ENCODE measurements at places on chromosomes 2 and 18. TPM values are rescaled to one million over a fixed set of nuclear protein-coding genes. Genes with fewer than 3 reads are reported as not detected.

ABCB11 gene
- 1.2 TPM for total RNA-seq

CXCR4 gene
- total RNA-seq: 46.8 TPM

GDF7 gene
- total RNA-seq: 0.23 TPM

CYTIP gene
- 0.92 TPM for total RNA-seq

ASIC4 gene
- 10.4 TPM for total RNA-seq

HOXD1 gene
- total RNA-seq: not detected

EGR4 gene
- total RNA-seq: 0.23 TPM

IL37 gene
- not detected for total RNA-seq

HDLBP gene
- total RNA-seq: 243 TPM

CCDC74B gene
- 9.2 TPM for total RNA-seq

ARL4C gene
- 60.4 TPM for total RNA-seq

ARHGAP25 gene
- total RNA-seq: 2.3 TPM

L3MBTL4 gene
- 19.8 TPM for total RNA-seq

IL36A gene
- not detected for total RNA-seq

FIGN gene
- total RNA-seq: 40.4 TPM

MAP3K19 gene
- total RNA-seq: 9.5 TPM

IL1R2 gene
- total RNA-seq: not detected

LOXHD1 gene
- total RNA-seq: 0.23 TPM

DES gene
- total RNA-seq: 1.4 TPM

GKN1 gene
- not detected for total RNA-seq

SCN7A gene
- total RNA-seq: 19.6 TPM

C2orf78 gene
- not detected for total RNA-seq

ZSWIM2 gene
- 0.23 TPM for total RNA-seq

PLA2R1 gene
- total RNA-seq: 7.2 TPM

GPR55 gene
- total RNA-seq: not detected

CELF4 gene
- total RNA-seq: 150 TPM

Measured in diencephalon (tissue), 1 donor.